ENCODE measurements at places on chromosomes 2 and 18. TPM values are rescaled to one million over a fixed set of nuclear protein-coding genes. Genes with fewer than 3 reads are reported as not detected.
A peak's percentile ranks its signal among the peaks of the same experiment; 100 is the strongest.

MALT1 gene
- 22.7 TPM for total RNA-seq

DNA sequence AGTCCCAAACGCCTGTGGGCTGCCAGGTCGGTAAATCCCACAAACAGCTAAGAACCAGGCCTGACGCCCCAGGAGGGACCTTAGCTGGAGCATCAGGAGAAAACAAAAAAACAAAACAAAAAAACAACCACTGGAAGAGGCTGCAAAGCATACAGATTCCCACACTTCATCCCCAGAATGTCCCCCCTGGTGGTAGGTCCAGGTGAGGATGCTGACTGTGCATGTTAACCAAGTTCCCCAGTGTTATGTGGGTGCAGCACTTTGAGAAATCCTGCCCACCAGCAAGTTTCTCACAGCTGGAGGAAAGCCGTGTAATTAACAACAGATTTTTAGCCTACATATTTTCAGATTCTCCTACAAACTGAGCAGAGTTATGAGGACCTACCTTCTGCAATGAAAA is 15.1 kb downstream of the ST3GAL5 start:
- H3K27me3 ChIP-seq = no peaks in the 10 kb centered on the region
- H3K4me1 ChIP-seq = peaks cover 30% of the 10 kb centered on the region
- H3K36me3 ChIP-seq = peaks cover 31% of the 10 kb centered on the region
- H3K4me3 ChIP-seq = no peak overlapping the region

PMAIP1 gene
- total RNA-seq = 54.6 TPM

DNA sequence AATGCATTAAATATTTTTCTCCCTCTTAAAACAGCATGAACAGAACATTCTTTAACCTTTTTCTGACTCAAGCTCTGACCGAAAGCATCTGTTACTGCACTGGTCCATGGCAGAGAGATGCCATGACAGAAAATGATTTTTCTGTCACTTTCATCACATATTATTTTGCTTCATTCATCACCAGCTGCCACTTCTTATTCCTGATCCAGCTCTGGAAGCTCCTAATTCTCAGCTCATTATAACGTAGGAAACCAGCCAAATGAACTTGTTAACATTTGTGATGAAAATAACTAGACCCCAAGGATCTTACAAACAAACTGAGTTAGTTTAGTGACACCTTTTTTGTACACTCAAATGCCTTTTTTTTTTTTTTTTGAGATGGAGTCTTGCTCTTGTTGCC is 7.6 kb upstream of the CFLAR start:
- no peak for DNase-seq
- H3K4me3 ChIP-seq = no peak overlapping the region
- peaks cover 2% of the 10 kb centered on the region for H3K36me3 ChIP-seq
- H3K27ac ChIP-seq = no peak overlapping the region
- peaks cover under 1% of the 10 kb centered on the region for H3K4me1 ChIP-seq
- H3K27me3 ChIP-seq = peaks cover 2% of the 10 kb centered on the region

RFTN2 gene
- total RNA-seq = not detected

- no peak overlapping the region for H3K4me3 ChIP-seq
- no peaks in the 10 kb centered on the region for H3K36me3 ChIP-seq
Measured at GRCh38 chr2:71697106-71698004, 244.0 kb downstream of the DYSF start.

GRCh38 chr18:32093523-32093922 is 1.8 kb downstream of the RNF138 start:
- peak overlapping the region; percentile 91 for H3K4me3 ChIP-seq
- DNase-seq = no peak
- H3K36me3 ChIP-seq = peaks cover 36% of the 10 kb centered on the region
- H3K27ac ChIP-seq = peak overlapping the region; percentile 94
- no peaks in the 10 kb centered on the region for H3K27me3 ChIP-seq

DHRS9 gene
- total RNA-seq = 4.5 TPM

SCYGR8 gene
- not detected for total RNA-seq

GRCh38 chr2:196530910-196531309 is 108.6 kb upstream of the CCDC150 start:
- peaks cover 23% of the 10 kb centered on the region for H3K4me1 ChIP-seq
- DNase-seq = no peak
- peaks cover 6% of the 10 kb centered on the region for H3K27me3 ChIP-seq
- H3K36me3 ChIP-seq = peaks cover 1% of the 10 kb centered on the region

ANO7 gene
- 3.5 TPM for total RNA-seq

- H3K36me3 ChIP-seq = no peaks in the 10 kb centered on the region
- no peak for DNase-seq
- H3K4me3 ChIP-seq = no peak overlapping the region
- H3K27ac ChIP-seq = no peak overlapping the region
Measured at GRCh38 chr2:19419211-19419880, 60.9 kb upstream of the OSR1 start.

- H3K4me1 ChIP-seq = peaks cover 5% of the 10 kb centered on the region
- H3K36me3 ChIP-seq = peaks cover 3% of the 10 kb centered on the region
- DNase-seq = no peak
- H3K27ac ChIP-seq = no peak overlapping the region
Measured at GRCh38 chr2:26475037-26475436, 2.9 kb downstream of the OTOF start.

- no peaks in the 10 kb centered on the region for H3K36me3 ChIP-seq
- no peaks in the 10 kb centered on the region for H3K4me1 ChIP-seq
- no peak overlapping the region for H3K27ac ChIP-seq
- no peak for DNase-seq
- H3K4me3 ChIP-seq = no peak overlapping the region
Measured at GRCh38 chr2:122239440-122239839, 484.0 kb downstream of the TSN start.

CFAP210 gene
- not detected for total RNA-seq

DNA sequence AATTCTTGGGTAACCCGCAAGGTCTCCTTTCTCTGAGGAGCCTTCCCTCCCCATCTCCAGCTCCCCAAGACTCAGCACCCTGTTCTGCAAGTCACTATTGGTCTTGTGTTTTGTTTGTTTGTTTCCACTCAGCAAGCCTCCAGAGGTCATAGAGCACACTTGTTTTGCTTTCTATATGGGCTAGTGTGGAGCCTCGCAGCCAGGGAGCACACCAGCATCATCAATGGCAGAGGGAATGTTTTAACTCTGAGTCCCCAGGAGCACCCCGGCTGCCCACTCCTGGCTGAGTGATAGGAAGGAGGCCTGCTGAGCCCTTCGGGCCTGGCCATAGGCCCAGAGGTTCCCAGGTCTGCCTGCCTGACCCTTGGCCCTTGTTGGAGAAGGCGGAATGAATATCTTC is 36.6 kb downstream of the GLI2 start:
- no peak for DNase-seq
- H3K36me3 ChIP-seq = no peaks in the 10 kb centered on the region
- no peak overlapping the region for H3K27ac ChIP-seq

PDK1 gene
- total RNA-seq = 42.6 TPM

GRCh38 chr2:149490296-149490695 is 97.3 kb downstream of the MMADHC start:
- no peak overlapping the region for H3K27ac ChIP-seq
- H3K4me1 ChIP-seq = no peaks in the 10 kb centered on the region
- peaks cover 7% of the 10 kb centered on the region for H3K27me3 ChIP-seq
- H3K36me3 ChIP-seq = no peaks in the 10 kb centered on the region
- no peak for DNase-seq
- no peak overlapping the region for H3K4me3 ChIP-seq

DNA sequence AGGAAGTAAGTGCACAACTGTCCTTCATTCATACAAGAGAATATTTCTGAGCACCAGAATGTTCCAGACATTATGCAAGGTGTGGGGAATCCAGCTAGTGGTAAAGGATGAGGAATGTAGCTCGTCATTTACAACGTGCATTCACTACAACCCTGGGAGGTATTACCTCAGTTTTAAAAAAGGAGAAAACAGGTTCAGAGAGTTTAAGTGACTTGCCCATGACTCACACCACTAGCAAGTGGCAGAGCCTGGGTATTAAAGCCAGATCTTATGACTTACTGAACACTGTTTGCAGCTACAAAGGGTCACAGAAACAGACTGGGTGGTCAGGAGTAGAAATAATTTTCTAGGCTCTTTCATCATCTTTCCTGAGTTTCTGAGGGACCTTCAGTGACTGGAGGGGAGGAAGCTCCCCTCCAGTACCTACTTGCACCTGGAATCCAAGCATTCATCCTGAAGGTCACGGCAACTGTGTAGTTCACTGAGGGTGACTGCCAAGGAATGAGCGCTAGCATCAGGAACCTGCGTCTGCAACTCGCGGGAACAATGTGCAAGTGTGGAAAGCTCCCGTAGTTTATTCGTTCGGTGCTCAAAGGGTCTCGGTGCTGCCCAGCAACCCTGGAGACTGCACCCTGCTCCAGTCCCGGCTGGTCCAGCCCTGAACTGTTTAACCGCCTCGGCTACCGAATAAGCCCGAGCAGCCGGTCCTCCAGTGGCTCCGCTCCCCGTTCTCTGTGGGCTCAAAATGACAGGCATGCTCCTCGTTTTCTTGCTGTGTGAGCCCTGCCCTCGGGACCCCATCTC is 647 bp downstream of the CCDC121 start:
- DNase-seq = peak; percentile 63
- H3K27me3 ChIP-seq = no peaks in the 10 kb centered on the region
- H3K4me1 ChIP-seq = peaks cover 25% of the 10 kb centered on the region
- H3K27ac ChIP-seq = no peak overlapping the region

GRCh38 chr2:173298536-173299097 is 56.1 kb upstream of the CDCA7 start:
- no peak for DNase-seq
- peaks cover 4% of the 10 kb centered on the region for H3K4me1 ChIP-seq
- no peak overlapping the region for H3K4me3 ChIP-seq
- no peak overlapping the region for H3K27ac ChIP-seq

DNA sequence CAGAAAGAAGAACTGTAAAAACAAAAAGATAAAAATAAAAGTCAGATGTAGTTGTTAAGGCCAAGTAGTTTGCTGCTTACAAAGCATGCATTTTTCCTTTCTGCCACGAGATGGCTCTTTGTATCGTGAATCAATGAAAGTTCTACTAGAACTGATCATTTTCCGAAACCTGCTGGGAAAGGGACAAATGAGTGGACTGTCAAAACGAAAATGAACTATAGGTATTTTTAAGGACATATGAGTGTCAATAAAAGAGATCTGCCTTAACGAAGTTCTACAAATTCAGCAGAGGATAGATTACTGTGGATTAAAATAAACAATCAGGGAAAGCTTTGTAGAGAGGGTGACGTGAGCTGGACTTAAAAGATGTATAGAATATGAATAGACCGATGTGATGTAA is 15.0 kb upstream of the ELOA2 start:
- no peak overlapping the region for H3K27ac ChIP-seq
- H3K36me3 ChIP-seq = no peaks in the 10 kb centered on the region
- H3K4me1 ChIP-seq = no peaks in the 10 kb centered on the region
- peaks cover 3% of the 10 kb centered on the region for H3K27me3 ChIP-seq

GRCh38 chr2:239246723-239247122 is 154.1 kb downstream of the HDAC4 start:
- no peak for DNase-seq
- no peak overlapping the region for H3K27ac ChIP-seq
- no peak overlapping the region for H3K4me3 ChIP-seq
- peaks cover 28% of the 10 kb centered on the region for H3K36me3 ChIP-seq

KCTD1 gene
- total RNA-seq = 5.0 TPM

- H3K27me3 ChIP-seq = no peaks in the 10 kb centered on the region
- H3K4me3 ChIP-seq = no peak overlapping the region
- peaks cover 13% of the 10 kb centered on the region for H3K4me1 ChIP-seq
- H3K27ac ChIP-seq = peak overlapping the region; percentile 32
Measured at GRCh38 chr18:49359732-49360444, 100.6 kb downstream of the DYM start.

DNA sequence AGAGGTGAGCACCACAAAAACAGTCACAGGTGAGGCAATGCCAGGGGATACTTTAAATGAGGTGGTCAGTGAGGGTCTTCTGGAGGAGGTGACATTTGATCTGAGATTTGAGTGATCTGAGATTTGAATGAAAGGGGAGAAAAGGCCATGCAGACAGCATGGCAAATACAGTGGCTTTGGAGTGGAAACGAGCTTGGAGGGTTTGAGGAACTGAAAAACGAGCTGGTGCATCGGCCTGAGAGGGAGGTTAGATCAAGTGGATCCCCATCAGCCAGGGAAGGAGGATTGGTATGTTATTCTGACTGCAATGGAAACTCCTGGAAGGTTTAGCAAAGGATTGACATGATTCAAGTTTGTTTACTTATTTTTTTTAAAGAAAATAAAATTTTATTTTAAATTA is 245.1 kb downstream of the KCNS3 start:
- no peaks in the 10 kb centered on the region for H3K4me1 ChIP-seq
- no peak overlapping the region for H3K27ac ChIP-seq
- H3K4me3 ChIP-seq = no peak overlapping the region
- H3K27me3 ChIP-seq = no peaks in the 10 kb centered on the region
- DNase-seq = no peak

GPR45 gene
- not detected for total RNA-seq

DNA sequence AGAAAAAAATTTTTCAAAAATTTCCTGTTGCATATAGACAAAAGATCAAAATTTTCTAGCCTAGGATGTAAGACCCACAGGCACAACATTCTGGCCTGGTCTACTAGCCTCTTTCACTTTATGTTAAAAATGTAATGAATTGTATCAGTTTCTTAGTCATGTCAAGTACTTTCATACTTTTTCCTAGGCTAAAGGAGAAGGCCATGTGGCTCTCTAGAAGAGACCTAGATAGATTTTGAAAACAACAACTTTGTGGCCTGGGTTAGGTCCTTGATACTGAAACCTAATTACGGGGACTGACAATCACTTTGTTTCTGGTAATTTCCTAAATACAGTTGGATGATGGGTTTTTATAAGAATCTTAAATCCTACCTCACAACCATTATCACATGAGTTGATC is 74.8 kb upstream of the FSIP2 start:
- peaks cover 2% of the 10 kb centered on the region for H3K4me1 ChIP-seq
- H3K27ac ChIP-seq = no peak overlapping the region
- no peak for DNase-seq
- no peaks in the 10 kb centered on the region for H3K36me3 ChIP-seq
- H3K4me3 ChIP-seq = no peak overlapping the region
- H3K27me3 ChIP-seq = no peaks in the 10 kb centered on the region

DNA sequence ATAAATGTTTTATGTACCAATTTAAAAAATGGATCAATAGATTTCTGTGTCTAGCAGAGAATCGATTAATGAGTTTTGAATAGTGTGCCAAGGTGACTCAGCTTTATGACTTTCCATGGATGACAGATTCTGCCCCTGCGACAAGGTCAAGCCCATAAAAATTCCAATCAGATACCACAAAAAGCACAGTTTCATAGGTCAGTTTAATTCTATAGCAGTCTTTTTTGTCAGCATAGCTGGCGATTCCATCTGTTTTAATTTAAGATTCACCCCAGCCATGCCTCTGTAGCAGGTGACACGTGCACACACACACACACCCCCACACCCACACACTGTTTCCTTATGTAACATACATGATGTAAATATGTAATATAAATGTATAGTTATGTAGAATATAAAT is 28.9 kb downstream of the RAB31 start:
- DNase-seq = no peak
- H3K4me1 ChIP-seq = peaks cover 7% of the 10 kb centered on the region
- H3K27me3 ChIP-seq = peaks cover 13% of the 10 kb centered on the region
- no peak overlapping the region for H3K27ac ChIP-seq

GRCh38 chr2:169895294-169895985 is 68.2 kb downstream of the UBR3 start:
- H3K27ac ChIP-seq = no peak overlapping the region
- no peaks in the 10 kb centered on the region for H3K4me1 ChIP-seq
- DNase-seq = no peak
- H3K4me3 ChIP-seq = no peak overlapping the region

ROCK1 gene
- 54.7 TPM for total RNA-seq

SERPINB8 gene
- 25.5 TPM for total RNA-seq

Measured in activated CD4-positive, alpha-beta T cell treated with anti-CD3 and anti-CD28 coated beads, Interleukin-2, amount 10 ng/mL, durations not matched to agents 24 days and 14 days (primary cell).